ENCODE measurements at places on chromosomes 12 and 14.

- DNase-seq = peak; percentile 44
Measured at GRCh38 chr12:120639771-120640721, at the start of gene CABP1. TSS of gene CABP1 (plus strand) at chr12:120640626. CDS start at chr12:120640686, 60 bp downstream.

GRCh38 chr12:88801227-88802095 lies 221.2 kb upstream of the KITLG start:
- no peak for DNase-seq

GRCh38 chr14:98897605-98898309 lies 374.2 kb downstream of the BCL11B start:
- no peak for DNase-seq

GRCh38 chr14:23145794-23146350 lies 26.8 kb upstream of the CEBPE start:
- DNase-seq = no peak

- DNase-seq = no peak
Measured at GRCh38 chr12:66189486-66189843, 451 bp downstream of the IRAK3 start.

GRCh38 chr12:531951-532585 lies 72.3 kb downstream of the B4GALNT3 start:
- no peak for DNase-seq

- DNase-seq = no peak
Measured at GRCh38 chr14:55973911-55974630, 144.1 kb upstream of the PELI2 start.

- no peak for DNase-seq
Measured at GRCh38 chr12:93778306-93778705, 101.1 kb downstream of the CRADD start.

DNA sequence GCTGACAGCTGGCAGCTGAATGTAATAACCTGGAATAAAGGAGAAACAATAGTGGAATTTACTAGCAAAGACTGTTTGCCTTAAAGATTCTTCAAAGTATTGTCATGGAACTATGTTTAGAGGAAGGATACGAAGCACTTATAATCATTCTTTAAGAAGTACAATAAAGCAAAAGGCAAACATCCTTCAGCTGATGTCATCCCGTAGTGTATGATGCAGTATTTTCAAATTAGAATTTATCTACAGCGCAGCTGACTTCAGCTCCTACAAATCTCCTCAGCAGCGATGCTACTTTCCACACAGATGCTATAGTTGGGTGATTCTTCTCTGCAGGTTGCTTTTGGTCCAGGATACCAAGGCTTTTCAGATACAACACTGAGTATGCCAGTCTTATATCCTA lies 31.5 kb downstream of the CLEC1A start:
- DNase-seq = no peak

GRCh38 chr12:66320996-66321395 lies 18.7 kb downstream of the HELB start:
- no peak for DNase-seq

GRCh38 chr14:88551094-88551870 lies 3.5 kb downstream of the PTPN21 start:
- DNase-seq = no peak

DNA sequence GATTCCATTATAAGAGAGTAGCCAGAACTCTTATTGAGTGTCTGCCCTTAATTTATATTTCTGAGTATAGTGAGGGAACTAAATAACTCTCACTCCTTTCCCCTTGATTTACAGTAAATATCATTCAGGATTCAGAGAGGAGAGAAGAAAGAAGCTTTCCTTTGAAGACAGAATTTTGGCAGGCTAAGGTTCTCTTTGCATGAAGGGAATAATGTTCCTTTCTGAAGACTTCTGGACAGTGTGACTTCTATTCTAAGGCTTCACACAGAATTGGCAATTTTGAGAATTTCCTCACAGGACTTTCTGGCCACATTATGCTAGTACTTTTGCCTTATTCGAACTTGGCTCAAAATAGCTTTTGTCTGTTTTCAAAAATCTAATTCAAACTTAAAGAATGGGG lies 352.2 kb upstream of the FBXO33 start:
- DNase-seq = no peak

- DNase-seq = no peak
Measured at GRCh38 chr12:105444653-105445102, 114.2 kb downstream of the C12orf75 start.

DNA sequence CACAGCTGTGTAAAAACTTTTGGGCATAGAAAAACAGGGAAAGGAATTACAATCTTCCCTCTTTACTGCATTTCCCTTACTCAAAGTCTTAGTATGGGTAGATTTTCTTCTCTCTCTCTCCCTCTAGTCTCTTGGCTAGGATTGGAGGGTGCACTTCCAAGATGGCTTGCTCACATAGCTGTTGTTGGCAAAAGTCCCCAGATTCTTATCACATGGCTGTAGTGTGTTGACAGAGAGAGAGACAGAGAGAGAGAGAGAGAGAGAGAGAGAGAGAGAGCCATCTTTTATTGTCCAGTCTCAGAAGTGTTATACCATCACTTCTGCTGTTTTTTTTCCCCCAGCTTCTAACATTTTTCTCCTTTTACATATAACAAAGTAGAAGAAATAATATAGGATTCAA lies 6.3 kb upstream of the OR4E2 start:
- DNase-seq = no peak

- no peak for DNase-seq
Measured at GRCh38 chr12:1108276-1108675, 117.3 kb downstream of the ERC1 start.

DNA sequence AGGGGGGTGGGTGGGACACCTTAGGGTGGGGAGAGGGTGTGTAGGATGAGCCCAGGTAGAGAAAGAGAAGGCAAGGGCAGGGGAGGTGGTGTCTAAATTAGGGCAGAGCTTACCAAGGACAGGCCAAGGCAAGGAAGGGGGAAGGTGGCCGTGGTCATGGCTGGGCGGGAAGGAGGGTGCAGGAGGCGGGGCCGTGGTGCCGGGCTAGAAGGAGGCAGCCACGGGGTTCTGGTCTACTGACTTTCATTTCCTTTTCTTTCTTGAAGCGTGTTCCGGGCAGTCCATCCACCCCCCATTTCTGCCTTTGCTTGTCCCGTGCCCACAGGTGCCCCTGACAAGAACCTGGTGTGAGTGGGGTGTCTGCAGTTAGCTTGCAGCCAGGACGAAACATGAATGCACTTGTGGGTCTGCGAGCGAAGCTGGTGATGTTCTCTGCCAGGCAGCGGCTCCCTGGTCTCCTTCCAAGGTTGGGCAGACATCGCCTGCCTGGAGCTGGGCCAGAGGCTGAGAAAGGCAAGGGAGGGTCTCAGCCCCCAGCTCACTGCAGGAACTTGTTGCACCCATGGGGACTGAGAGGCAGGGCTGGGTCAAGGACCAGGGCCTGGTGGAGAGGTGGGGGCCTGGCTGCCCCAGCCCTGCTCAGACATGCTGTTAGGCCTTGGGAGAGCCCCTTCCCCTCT lies 58.2 kb downstream of the KIF26A start:
- DNase-seq = no peak

DNA sequence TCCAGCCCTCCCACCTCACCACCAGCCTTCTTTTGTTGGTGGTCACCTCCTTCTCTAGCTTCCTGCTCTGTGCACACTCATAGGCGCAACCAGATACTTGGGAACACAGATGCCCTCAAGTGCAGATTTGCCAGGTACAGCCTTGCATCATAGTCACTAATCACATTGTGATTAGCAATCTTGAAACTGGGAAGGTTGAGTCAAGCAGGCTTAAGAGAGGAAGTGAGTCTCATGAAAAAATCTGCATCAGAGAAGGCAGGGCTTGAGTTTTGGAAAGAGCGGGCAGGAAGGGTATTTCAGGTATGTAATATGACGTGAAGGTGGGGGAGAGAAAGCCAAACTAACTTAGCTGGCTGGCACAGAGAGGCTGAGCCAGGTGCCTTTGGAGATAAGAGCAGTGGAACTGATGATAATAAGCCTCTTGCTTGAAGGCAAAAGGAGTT lies 2.7 kb upstream of the RABGGTA start:
- peak; percentile 23 for DNase-seq

- DNase-seq = no peak
Measured at GRCh38 chr14:76814726-76815645, 2.3 kb upstream of the ANGEL1 start.

DNA sequence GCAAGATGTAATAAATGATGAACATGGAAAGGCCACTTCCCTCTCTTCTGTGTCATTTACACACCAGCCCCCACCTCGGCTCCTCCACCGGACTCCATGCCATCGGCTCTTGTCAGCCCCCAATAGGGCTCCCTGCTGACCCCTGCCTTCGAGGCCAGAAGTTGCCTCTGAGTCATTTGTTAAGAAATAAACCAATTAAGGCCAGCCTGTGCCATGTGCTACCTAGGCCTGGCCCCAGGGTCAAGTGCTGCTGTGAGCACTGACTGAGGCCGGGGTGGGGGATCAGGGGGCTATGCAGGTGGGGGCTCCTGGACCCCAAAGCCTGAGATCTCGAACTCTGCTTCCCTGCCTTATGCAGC lies 53.2 kb downstream of the TESC start:
- DNase-seq = no peak

DNA sequence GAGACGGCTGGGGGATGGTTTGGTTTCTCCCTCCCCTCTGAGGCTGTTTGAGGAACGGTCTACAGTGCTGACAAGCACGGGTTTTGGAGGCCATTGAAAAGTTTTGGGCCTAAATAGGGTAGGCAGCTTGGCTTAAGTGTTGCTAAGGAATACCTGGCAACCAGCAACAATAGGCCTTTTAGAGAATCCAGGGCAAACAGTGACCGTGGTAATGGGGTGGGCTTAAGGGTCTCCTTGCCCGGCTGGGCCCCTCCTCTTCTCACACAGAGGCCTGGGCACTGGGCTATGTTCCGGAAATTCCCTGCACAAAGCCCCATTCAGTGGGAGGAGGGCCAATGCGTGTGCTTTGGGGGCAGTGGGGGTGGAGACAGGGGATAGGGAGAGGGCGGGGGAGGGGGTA lies 55.4 kb downstream of the ASCL1 start:
- no peak for DNase-seq

DNA sequence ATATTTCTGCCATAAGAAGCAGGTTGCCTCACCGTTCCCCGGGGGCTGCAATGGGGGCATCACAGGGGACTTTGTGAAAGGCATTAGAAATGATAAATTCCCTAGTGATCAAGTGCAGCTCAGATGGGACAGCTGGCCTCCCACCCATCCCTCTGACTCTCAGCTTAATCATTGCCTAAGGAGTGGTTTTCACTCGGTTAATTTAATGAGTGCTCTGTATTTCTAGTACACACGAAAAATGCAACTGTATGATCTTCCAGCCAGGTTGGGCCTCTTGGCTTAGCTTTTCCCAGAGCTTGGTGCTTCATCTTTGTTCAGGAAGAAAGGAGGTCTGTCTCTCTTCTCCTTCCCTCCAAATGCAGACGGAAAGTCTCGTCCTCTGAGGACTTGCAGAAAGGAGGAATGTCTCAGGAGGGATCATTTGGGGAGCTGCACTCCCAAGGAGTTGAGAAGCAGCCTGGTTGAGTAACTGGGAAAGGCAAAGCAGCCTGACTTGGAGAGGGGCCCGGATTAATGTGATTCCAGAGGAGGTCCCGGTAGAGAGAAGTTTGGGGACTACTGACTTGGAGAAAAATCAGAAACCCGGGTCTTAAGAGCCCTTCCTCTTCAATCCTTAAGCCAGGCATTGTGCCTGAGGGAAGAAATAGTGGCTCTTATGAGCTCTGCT lies 7.2 kb downstream of the CD9 start:
- DNase-seq = no peak

GRCh38 chr14:98189511-98189910 lies 1082.5 kb downstream of the BCL11B start:
- no peak for DNase-seq

- DNase-seq = no peak
Measured at GRCh38 chr12:93184672-93185368, 192.9 kb upstream of the NUDT4 start.

DNA sequence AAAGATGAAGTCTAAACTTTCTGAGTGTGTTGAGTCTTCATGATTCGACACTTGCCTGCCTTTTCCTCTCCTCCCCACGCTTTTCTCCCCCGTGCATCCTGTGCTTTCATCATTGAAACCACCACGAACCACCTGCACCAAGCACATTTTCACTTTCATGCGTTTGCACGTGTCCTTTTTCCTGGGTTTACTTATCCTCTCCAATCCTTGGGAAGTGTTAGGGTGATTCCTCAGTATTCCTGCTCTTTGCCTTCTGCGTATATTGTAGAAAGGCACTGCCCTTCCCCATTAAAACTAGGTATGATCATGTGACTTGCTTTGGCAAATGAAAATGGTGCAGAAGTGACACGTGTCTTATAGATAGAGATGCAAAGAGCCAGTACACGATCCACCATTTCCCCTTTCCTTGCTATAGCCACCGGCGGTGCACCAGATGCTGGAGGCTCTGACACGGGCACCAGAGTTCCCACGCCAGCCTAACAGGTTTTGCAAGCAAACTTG lies 106.6 kb downstream of the BRMS1L start:
- DNase-seq = no peak

DNA sequence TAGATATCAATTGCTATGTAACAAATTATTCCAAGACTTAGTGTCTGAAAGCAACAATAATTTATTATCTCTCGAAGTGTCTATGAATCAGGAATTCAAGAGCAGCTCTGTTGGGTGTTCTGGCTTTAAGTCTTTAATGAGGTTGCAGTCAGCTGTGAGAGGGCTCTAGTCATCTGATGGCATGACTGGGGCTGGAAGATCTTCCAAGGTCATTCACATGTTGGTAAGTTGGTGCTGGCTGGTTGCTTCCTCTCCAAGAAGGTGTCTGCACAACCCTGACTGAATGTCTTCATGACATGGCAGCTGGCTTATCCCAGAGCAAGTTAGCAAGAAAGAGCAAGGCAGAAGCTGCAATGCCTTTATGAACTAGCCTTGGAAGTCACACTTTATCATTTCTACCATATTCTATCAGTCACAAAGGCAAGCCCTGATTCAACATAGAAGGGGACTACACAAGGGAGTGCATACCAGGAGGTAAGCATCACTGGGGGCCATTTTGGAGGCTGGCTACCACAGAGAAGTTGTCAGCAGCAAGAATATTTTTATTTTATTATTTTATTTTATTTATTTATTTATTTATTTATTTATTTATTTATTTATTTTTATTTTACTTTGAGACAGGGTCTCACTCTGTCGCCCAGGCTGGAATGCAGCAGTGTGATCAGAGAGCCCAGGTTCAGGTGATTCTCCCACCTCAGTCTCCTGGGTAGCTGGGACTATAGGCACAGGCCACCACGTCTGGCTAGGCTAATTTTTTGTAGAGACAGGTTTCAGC lies 7.6 kb upstream of the SLC38A2 start:
- no peak for DNase-seq

DNA sequence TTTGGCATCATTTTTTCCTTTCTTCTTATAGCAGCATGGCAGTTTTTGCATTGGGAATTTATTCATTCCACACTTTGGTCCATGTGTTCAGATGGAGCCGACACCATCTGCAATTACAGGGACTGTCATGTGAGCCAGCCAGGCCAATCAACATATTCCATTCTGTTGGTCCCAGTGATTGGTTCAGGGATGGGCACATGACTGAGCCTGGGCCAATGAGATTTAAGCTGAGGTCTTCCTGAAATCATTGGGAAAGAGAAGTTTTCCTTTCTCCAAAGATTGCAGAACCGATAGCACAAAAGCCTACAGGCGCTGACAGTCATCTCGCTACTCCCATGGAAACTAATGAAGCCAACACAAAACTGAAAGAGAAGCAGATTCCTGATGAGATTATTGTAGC lies 841.5 kb upstream of the TMEM132C start:
- no peak for DNase-seq

DNA sequence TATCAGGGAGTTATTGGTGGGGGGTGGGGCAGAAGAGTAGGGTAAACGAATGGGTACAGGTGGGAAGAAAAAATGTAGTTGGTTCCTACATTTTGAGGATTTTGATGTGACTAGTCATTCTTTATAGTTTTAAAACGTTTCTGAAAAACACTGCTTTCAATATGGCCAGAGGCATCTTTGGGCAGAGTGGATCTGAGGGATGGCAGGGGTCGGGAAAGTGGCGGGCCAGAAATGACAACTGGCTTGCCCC lies 527 bp upstream of the ATP23 start:
- DNase-seq = no peak

Measured in activated CD8-positive, alpha-beta memory T cell treated with anti-CD3 and anti-CD28 coated beads for 48 hours (primary cell).